Caudate nucleus (tissue), 63 donors: ENCODE measurements at places on chromosomes 4 and X.
A peak's percentile ranks its signal among the peaks of the same experiment; 100 is the strongest.

GRCh38 chrX:44447214-44447613, 95.4 kb downstream of the FUNDC1 start:
- DNase-seq: no peak

DNA sequence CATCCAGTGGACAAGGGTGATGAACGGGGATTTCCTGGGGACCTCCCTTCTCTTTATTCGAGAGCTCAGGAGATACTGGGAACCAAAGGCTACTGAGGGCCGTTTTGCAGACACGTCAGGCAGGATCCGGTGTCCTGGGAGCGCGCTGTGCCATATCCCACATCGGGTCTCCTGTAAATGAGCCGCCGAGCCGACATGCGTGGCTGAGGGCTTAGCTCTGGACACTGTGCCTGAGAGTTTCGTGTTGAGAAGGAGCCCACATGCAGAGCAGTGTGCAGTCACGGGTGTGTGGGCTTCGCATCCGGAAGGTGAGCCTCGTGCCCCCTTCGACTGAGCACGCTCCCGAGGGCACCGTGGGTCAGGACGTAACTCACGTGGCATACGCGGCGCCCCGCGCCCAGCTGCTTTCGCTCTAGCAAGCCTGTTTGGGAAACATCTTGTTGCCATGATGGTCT, 28.5 kb upstream of the HGFAC start:
- no peak for DNase-seq

GRCh38 chr4:56907489-56908205, at the start of gene REST:
Gene REST, plus strand, starts transcription at chr4:56907900. Its CDS starts 2,739 bp downstream, at chr4:56910639.
- peak; percentile 26 for DNase-seq

DNA sequence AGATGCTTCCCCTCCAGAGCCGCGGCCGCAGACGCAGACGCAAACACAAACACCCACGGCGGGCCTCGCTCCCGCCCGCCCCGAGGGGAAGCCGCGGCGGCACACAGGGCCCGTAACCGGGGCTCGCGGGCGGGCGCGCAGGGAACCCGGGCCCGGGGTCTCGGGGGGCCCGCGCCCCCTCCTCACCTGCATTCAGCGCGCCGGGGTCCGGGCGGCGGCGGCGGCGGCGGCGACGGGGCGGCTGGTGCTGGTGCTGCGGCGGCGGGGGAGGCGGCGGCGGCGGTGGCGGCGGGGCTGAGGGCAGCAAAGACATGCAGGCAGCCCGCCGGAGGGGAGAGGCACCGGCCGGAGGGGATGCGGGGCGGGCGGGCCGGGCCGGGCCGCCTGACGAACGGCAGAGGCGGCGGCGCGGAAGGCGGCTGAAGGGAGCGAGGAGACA, 255 bp upstream of the CNOT6L start:
- no peak for DNase-seq

DNA sequence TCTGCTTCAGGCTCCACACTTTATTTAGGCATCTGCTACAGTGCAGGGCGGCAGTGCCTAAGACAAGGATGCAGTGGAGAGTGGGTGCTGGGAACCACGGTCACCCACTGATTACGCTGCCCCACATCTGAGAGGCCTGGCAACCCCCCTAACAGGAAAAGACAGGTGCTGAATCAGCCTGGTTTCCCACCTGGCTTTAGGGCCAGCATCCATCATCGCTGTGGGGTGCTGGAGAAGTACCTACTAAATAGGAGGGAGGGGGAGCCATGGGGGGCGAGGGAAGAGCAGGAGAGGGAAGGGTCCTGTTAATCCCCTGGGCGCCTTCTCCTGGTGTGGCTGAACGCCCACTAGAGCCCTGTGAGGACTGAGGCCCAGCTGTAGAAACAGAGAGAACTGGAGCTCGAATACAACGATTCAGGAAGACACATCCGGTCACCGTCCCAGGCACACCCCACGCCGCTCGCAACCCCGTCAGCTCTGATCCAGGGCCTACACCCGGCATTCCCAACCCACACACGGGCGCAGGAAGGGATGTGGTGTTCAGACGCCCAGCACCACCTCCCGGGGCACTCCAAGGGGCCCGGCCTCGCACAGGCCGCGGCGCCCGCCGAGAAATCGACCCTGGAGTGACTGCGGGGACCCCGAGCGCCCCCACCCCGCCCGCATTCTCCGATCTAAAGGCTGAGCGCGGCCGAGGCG, 554 bp downstream of the DCTD start:
- no peak for DNase-seq

GRCh38 chr4:24321131-24321530, 263.2 kb downstream of the DHX15 start:
- DNase-seq: no peak

DNA sequence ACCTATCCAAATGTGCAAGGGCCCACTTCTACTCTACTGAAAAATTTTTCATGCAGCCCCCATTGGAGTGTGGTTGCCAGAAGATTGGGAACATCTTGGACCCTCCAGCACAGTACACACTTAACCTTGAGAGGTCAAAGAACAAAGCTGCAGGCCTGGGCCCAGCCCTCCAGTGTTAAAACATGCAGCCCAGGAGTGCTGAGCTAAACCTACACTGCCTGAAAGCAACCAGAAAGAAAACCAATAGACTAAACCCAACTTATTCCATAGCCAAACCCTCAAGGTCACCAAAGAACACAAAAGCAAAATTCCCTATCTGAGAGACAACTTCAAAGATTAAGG, 47.9 kb downstream of the TECRL start:
- no peak for DNase-seq

DNA sequence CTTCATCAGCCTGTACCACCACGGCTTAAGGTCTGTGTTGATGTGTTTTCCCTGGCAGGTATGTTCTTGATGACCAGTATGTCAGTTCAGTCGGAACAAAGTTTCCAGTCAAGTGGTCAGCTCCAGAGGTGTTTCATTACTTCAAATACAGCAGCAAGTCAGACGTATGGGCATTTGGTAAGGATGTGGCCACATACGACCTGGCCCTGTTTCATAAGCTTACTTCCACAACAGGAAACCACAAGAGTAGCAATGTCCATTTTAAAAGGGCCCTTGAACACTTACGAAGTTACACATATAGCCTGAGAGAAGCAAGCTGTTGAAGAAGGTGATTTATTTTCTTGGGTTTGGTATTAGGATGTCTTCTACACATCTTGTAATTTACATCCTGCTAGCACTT, 46.1 kb downstream of the BMX start:
- DNase-seq: no peak

GRCh38 chr4:182019148-182019652, 224.0 kb upstream of the TENM3 start:
- no peak for DNase-seq

DNA sequence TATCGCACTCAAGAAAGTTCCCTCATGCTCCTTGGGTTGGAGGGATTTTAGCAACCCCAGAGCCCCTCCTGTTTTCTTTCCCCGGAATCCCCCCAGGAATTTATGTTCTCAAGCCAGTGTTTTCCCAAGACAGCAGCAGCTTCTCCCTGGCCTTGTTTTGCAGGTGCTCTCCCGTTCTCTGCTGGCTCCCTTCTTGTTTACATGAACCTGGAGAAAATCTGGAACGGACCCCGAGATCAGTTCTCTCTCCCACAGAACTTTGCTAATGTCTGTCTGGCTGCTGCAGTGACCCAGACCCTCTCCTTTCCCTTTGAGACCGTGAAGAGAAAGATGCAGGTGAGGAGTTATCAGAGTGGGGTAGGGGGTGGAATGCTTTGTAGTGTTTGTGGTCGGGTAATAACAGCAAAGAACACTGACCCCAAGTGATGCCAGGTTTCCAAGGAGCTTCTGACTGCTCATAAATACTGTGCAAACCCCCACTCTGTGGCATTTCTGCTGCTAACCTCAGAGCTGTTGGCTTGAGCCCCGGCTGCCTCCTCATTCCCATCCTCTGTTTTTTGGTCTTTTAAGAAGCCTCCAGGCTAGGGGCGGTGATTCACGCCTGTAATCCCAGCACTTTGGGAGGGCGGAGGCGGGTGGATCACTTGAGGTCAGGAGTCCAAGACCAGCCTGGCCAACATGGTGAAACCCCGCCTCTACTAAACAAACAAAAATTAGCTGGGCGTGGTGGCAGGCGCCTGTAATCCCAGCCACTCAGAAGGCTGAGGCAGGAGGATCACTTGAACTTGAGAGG, 11.1 kb downstream of the SLC25A43 start:
- no peak for DNase-seq

DNA sequence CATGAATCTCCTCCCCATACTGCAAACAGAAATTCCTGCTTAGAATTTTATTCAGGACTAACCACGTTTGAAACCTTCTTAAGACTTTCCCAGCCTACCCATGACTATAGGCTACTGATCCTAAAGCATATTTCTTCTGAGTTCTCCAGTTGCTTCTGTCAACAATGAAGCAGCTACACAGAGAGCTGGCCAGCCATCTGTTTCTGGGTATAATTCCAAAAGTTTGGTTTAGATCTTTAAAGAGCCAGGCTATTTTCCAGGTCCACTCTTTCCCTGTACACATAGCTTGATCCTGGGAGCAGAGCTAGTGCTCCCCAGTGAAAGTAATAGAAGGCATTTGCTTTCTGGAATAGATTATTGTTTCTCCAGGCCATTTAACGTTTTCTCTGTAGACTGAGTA, 4.0 kb upstream of the ITM2A start:
- no peak for DNase-seq

DNA sequence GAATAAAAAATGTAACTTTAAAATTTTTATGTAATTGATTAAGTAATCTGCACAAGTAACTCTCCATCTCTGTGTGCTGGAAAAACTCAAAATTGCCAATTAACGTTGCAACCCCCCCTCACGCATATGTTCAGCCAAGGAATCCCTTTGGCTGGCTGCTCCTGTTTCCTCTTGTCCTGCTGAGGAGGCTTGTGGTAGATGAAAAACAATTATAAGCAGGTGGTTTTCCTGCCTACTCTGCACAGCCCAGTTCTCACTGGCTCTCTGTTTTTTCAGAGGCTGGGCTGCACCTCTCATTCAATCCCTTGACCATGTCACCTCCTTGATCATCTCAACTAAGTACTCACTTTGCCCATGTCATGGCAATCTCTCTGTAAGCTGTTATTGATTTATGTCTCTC, 1068.4 kb downstream of the ARAP2 start:
- DNase-seq: no peak

DNA sequence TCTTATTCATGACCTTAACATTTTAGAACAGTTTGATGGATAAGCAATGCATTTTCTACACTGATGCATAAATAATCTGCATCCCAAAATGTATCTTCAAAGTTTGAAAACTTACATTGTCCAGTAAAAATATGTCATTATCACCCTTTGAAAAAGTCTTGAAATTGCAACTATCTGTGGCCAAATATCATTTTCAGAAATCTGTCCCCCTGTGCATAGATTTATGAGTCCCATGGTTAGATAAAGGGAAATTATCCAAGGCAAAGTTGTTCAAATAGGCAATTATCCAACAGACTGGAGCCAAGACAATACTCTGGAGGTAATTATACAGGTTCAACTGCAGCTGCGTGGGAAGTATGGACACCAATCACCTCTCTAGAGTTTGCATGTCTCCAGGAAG, 182.5 kb upstream of the INTU start:
- DNase-seq: no peak

DNA sequence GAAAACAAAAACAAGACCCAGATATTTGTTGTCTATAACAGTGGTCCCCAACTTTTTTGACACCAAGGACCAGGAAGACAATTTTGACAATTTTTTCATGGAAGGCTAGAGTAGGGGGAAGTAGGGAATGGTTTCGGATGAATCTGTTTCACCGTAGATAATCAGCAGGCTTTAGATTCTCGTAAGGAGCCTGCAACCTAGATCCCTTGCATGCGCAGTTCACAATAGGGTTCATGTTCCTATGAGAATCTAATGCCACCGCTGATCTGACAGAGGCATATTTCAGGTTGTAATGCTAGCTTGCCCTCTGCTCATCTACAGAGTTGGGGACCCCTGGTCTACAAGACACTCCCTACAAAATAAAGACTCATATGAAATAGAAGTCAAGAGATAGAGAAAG, 229.8 kb downstream of the NDST4 start:
- no peak for DNase-seq

DNA sequence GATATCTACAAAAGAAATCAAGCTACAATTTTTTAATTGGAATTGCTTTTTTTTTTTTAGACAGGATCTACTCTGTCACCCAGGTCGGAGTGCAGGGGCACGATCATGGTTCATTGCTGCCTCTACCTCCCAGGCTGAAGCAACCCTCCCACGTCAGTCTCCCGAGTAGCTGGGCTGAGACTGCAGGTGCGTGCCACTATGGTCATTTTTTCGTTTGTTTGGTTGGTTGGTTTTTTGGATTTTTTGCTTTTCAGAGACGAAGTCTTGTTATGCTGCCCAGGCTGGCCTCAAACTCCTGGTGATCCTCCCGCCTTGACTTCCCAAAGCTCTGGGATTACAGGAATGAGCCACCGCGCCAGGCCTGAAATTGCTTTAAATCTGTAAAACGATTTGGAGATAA, 15.6 kb downstream of the RGN start:
- DNase-seq: no peak

DNA sequence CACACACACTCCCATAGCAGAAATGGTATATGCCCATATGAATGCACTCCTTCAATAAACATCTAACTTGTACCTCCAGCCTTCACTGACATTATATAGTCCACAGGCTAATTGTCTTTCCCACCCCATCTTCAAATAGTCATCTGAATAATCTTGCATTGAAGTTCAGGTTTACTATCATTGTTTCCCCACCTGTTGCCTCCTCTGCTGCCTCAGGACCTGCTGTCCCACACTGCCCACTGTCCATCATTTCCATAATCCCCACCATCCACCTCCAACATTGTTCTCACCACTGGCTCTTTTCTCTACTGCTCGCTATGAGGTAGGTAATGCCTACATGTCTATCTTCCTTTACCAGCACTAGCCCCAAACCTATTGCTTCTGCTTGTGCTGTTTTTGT, 66.1 kb downstream of the TBC1D9 start:
- no peak for DNase-seq

DNA sequence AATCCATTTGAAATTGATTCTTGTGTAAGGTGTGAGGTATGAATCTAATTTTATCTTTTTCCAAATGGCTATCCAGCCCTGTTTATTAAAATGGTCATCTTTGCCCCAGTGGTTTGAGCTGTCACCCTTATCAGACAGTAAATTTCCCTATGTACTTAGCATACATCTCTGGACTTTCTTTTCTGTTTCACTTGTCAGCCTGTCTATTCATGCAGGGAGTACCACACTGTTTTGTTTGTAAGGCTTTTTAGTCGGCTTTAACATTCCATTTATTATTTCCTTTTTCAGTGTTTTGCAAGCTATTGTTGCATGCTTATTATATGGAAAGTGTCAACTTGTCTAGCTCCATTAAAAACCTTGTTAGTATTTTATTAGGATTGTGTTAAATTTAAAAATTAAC, 155.8 kb downstream of the STAG2 start:
- DNase-seq: no peak

GRCh38 chr4:80615099-80615498, 279.6 kb downstream of the CFAP299 start:
- DNase-seq: no peak

GRCh38 chrX:110965409-110966090, 130.4 kb upstream of the PAK3 start:
- DNase-seq: no peak

DNA sequence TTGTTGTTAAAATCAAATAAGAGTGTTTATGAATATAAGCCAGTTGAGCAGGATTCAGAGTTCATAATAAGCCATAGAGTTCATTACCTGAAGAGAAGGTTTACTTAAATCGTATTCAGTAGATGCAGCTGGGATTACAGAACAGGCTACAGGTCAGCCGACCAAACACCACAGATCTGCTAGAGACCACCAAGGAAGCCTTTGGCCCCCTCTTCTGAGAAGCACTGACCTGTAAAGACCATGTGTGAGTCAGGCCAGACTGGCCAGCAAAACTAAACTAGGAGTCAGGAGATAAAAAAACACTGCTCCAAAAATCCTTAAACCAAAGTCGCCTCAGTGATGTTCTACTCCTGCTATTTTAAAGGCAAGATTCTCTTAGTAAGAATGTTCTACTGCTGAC, 1125.5 kb downstream of the FAT4 start:
- DNase-seq: no peak
